ENCODE measurements at places on chromosomes 13 and 19.

- DNase-seq: no peak
- H3K4me1 ChIP-seq: no peaks in the 10 kb centered on the region
- no peaks in the 10 kb centered on the region for H3K27me3 ChIP-seq
- no peak overlapping the region for H3K4me3 ChIP-seq
- no peaks in the 10 kb centered on the region for H3K36me3 ChIP-seq
- no peak overlapping the region for H3K27ac ChIP-seq
Measured at GRCh38 chr13:106337096-106337850, 198.2 kb downstream of the EFNB2 start.

- H3K4me3 ChIP-seq: no peak overlapping the region
- H3K4me1 ChIP-seq: peaks cover 20% of the 10 kb centered on the region
- no peak overlapping the region for H3K27ac ChIP-seq
- no peaks in the 10 kb centered on the region for H3K27me3 ChIP-seq
- H3K36me3 ChIP-seq: no peaks in the 10 kb centered on the region
Measured at GRCh38 chr13:41315443-41316047, 4.5 kb downstream of the NAA16 start.

- H3K4me3 ChIP-seq: peak within 1 kb of the TSS; percentile 57
- H3K27me3 ChIP-seq: no peaks in the 10 kb centered on the region
- no peak within 1 kb of the TSS for H3K27ac ChIP-seq
- DNase-seq: peak; percentile 97
- no peaks in the 10 kb centered on the region for H3K36me3 ChIP-seq
Measured at GRCh38 chr19:44401139-44402115, at the start of gene ZNF285. Gene ZNF285, minus strand, starts transcription at chr19:44401608. Its CDS starts 4,395 bp downstream, at chr19:44397213.

DNA sequence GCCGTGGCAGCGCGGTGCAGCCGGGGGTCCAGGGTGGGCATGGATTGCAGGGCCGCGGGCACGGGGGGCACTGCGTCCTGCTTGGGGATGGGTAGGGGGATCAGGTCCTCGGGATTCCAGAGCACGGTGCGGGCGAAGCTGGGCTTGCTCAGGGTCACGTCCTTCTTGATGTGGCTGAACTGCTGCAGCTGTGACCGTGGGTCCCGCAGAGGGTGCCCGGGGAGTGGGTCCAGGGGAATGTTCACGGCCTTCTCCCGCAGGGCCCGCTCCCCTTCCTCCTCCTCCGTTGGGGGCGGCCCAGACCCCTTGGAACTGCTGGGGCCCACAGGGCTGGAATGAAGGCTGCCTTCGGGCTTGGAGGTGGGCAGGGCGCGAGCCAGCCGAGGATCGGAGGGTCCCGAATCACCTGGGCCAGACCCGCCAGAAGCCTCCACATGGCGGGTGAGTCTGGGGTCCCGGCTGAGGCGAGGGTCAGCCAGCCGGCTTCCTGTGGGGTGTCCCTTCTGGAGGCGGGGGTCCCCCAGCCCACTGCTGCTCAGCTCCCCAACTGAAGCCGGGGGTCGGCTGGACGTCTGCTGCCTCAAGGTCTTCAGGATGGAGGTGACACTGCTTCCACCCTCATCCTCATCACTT lies 18.9 kb upstream of the TMEM160 start:
- no peaks in the 10 kb centered on the region for H3K36me3 ChIP-seq
- no peak overlapping the region for H3K4me3 ChIP-seq
- H3K27ac ChIP-seq: no peak overlapping the region
- H3K27me3 ChIP-seq: no peaks in the 10 kb centered on the region
- H3K4me1 ChIP-seq: no peaks in the 10 kb centered on the region
- no peak for DNase-seq

GRCh38 chr13:58369936-58370335 lies 738.4 kb downstream of the PCDH17 start:
- no peak overlapping the region for H3K27ac ChIP-seq
- no peaks in the 10 kb centered on the region for H3K36me3 ChIP-seq
- no peaks in the 10 kb centered on the region for H3K27me3 ChIP-seq
- H3K4me3 ChIP-seq: no peak overlapping the region
- DNase-seq: no peak

GRCh38 chr19:11168568-11168967 lies 13.0 kb upstream of the SPC24 start:
- no peak overlapping the region for H3K27ac ChIP-seq
- no peak for DNase-seq
- H3K4me1 ChIP-seq: peaks cover 14% of the 10 kb centered on the region

DNA sequence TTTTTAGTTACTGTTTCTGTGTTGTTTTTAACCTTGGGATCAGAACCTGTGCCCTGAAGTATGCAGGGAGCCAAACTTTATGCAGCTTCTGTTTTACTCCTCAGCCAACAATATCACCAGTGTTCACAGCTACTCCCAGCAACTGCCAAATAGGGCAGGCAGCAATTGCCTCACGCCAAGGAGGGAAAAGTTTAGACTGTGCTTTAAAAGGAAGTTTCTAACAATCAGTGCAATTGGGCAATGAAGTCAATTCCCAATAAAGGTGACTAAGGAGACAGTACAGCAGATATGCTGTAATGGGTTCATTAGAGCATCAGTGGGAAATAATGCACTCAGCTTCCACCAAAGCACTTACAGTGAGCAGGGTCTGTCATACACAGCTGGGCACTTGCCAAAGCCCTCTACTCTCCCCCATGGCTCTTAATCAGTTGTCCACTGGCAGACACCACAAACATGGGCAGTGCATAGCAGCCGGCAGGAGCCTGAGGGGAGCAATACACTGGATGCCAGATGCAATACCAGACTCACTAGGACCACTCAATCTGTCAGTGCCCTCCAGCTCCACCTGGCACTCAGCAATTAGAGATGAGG lies 19.3 kb downstream of the ENOX1 start:
- peaks cover 6% of the 10 kb centered on the region for H3K4me1 ChIP-seq
- no peaks in the 10 kb centered on the region for H3K36me3 ChIP-seq
- no peak overlapping the region for H3K4me3 ChIP-seq
- no peaks in the 10 kb centered on the region for H3K27me3 ChIP-seq
- H3K27ac ChIP-seq: no peak overlapping the region
- DNase-seq: no peak

- H3K27ac ChIP-seq: no peak overlapping the region
- H3K36me3 ChIP-seq: no peaks in the 10 kb centered on the region
- peaks cover 5% of the 10 kb centered on the region for H3K4me1 ChIP-seq
- DNase-seq: no peak
Measured at GRCh38 chr19:53521373-53522202, 16.4 kb upstream of the ZNF331 start.

DNA sequence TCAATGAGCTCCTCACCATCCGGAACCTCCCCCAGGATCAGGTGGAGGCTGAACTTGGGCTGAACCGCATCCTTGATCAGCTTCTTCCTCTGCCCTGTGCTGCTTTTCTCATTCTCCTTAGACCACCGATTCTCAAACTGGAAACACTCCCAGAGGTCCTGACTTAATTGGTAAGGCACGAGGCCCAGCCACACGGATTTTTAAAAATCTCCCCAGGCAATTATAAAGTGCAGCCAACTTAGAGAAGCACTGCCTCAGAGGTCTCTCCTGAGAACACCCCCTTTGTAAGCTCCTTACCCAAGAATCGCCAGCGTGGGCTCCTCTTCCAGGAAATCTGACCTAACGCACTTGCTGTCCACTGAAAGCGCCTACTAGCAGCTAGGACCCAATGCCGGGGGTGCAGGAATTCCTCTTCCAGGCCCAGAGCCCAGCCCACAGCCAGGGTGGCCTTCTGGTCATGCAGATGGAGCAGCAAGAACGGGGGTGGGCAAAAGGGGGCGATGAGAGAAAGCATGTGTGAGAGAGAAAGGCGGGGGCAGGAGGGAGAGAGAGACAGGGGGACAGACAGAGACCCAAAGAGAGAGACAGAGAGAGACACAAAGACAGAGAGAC lies 66.9 kb upstream of the CACNA1A start:
- H3K4me3 ChIP-seq: no peak overlapping the region
- no peak for DNase-seq
- no peaks in the 10 kb centered on the region for H3K36me3 ChIP-seq
- no peak overlapping the region for H3K27ac ChIP-seq

DNA sequence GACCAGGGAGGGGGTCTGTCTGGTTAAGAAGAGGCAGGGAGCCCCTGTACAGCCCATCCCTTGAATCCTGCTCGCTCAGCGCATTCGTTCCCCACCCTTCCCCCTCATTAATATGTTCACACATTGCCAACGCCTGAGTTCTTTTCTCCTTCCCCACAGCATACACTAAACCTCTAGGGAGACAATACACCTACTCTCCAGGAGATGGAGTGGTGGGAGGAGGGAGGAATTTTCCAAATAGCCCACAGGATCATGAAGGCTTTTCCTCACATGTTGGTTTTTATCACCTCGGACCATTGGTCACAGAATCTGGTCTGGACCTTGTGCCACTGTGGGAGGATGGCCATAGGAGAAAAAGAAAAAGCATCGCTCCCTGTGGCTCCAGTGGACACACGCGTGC lies 294.9 kb downstream of the SHISA2 start:
- H3K27ac ChIP-seq: no peak overlapping the region
- no peaks in the 10 kb centered on the region for H3K36me3 ChIP-seq
- H3K4me1 ChIP-seq: peaks cover 16% of the 10 kb centered on the region
- H3K4me3 ChIP-seq: no peak overlapping the region

- no peaks in the 10 kb centered on the region for H3K4me1 ChIP-seq
- H3K27ac ChIP-seq: no peak overlapping the region
- H3K4me3 ChIP-seq: no peak overlapping the region
- no peak for DNase-seq
- H3K36me3 ChIP-seq: no peaks in the 10 kb centered on the region
Measured at GRCh38 chr13:41267106-41267505, 3.7 kb upstream of the MTRF1 start.

DNA sequence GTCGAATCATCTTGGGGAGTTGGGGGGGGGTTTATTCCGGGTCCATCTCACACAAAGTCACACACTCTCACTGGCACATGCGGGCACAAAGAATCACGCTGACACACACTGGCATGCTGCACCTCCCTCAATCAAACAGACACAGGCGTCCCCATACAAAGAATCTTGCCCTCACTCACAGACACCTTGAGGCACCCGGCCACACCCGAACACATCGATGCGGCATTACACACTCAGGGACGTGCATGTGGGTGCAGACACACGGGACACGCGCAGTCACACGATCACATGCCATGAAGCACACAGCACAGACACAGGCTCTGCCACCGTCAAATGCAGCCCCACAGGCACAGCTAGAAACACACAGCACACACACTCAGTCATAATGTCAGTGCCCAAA lies 7.8 kb downstream of the NFIX start:
- DNase-seq: no peak
- peaks cover 55% of the 10 kb centered on the region for H3K27me3 ChIP-seq
- peaks cover 4% of the 10 kb centered on the region for H3K4me1 ChIP-seq

- no peak for DNase-seq
- H3K36me3 ChIP-seq: no peaks in the 10 kb centered on the region
- H3K27me3 ChIP-seq: no peaks in the 10 kb centered on the region
- peak within 1 kb of the TSS; percentile 15 for H3K4me3 ChIP-seq
Measured at GRCh38 chr19:38617764-38618589, at the start of gene MAP4K1. Gene MAP4K1, minus strand, starts transcription at chr19:38617953. Its CDS starts 58 bp downstream, at chr19:38617895.

GRCh38 chr13:47252627-47253026 lies 355.8 kb upstream of the HTR2A start:
- H3K36me3 ChIP-seq: no peaks in the 10 kb centered on the region
- H3K27ac ChIP-seq: no peak overlapping the region
- no peaks in the 10 kb centered on the region for H3K4me1 ChIP-seq

GRCh38 chr13:80591976-80592740 lies 251.2 kb upstream of the SPRY2 start:
- H3K4me3 ChIP-seq: no peak overlapping the region
- DNase-seq: no peak
- H3K27ac ChIP-seq: no peak overlapping the region
- no peaks in the 10 kb centered on the region for H3K27me3 ChIP-seq
- no peaks in the 10 kb centered on the region for H3K36me3 ChIP-seq

GRCh38 chr13:84400706-84401105 lies 518.4 kb upstream of the SLITRK1 start:
- no peak overlapping the region for H3K4me3 ChIP-seq
- no peaks in the 10 kb centered on the region for H3K4me1 ChIP-seq
- no peak overlapping the region for H3K27ac ChIP-seq
- no peaks in the 10 kb centered on the region for H3K36me3 ChIP-seq
- H3K27me3 ChIP-seq: no peaks in the 10 kb centered on the region
- DNase-seq: no peak

Measured in hepatocyte (in vitro differentiated cells).